ENCODE measurements at places on chromosomes 6 and 20.

DNA sequence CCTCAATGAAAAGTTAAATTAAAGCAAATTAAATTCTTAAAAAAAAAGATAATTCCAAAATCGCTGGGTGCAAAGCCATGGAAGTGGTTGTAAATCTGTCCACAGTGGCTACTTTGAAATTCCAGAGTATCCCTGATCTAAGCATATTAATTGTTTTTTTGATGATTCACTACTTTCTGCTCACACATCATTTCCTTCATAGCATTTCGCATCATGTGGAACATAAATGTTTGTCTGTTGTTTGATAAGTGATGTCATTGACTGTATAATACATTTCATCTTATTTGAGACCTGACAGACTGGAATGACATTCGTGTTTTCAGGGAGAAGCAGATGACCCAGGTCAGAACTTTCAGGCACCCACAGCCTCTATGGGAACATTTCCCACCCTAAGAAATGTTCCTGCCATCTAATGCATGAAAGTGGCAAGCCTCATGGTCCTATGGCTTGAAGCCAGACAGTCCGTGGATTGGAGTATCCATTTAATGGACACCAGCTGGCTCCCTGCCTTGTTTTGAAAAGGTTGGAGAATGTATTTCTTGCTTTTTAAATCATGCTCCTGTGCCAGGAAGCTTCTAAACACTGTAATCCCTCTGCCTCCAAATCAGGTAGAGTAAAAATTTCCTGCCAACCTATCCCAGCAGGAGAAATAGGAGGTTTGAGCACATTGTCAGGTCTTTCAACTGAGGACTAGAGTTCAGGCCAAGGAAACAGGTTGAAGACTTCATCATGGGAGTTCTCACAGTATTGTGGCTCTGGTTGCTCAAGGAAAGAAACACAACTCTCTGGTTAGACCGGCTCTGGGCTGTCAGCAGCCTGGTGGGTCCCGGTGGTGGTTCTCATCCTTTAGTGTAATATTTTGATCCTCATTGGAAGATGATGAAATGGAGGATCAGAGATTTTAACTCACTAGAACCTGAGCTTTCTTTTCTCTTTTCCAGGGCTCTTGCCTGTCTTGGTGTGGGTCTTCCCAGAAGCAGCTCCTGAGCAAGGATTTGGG, 157.9 kb downstream of the SLC24A3 start:
- DNase-seq = no peak

DNA sequence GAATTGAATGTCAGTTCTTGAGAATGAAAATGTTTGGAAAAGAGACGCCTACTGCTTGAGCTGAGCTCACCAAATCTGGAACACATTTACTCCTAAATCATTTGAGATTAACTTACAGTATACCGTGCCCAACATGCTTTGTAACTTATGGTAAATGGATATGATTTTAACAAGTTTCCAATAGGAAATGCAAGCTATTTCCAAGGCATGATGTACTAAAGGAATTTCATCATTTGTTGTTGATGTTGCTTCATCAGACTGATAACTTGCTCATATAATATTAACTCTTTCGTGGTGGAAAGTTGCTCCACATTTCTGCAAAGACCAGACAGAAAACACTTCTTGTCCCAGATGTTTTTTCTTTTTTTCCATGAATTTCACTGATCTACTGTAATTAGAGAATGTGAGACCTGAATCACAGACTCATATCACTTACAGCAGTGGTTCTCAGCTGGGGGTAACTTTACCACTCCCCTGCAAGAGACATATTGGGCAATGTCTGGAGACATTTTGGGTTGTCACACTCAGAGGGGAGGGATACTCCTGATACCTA, 116.6 kb upstream of the TRAF3IP2 start:
- DNase-seq = peak; percentile 24

DNA sequence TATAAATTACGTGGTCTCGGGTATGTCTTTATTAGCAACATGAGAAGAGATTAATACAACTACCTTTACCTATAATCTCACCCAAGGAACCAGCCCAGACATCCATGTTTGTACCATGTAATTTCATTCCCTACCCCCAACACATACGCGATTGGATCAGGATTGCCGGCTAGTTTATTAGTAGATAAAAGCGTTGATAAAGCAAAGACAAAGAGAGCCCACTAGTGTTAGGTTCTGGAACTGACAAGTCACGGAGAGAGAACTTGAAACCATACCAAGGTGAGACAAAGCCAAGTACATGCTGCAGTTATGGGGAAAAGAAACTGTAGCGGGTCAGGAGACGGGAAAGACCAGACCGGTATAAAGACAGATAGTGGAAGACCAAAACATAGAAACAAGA, 37.4 kb upstream of the FAM135A start:
- peak; percentile 16 for DNase-seq

GRCh38 chr20:32780749-32781655, 18.8 kb downstream of the DNMT3B start:
- no peak for DNase-seq

GRCh38 chr6:166153966-166154365, 13.7 kb downstream of the TBXT start:
- DNase-seq = no peak

DNA sequence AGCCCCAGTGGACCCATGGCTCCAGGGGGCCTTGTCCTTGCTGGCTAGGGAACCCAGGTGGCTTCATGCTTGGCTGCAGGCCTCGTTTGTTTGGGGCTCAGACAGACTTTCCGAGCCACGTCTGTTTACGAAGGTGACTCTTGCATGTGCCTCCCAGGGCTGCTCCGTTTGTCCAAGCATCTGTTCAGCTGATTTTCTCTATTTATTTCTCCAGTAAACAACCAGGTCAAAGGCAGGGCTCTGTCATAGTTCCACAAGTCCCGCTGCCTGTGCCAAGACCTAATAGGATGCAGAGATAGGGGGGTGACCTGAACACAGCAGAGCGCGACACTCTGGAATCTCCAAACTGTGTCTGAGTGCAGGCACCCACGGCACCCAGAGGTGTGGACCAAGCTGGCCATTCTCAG, 12.8 kb upstream of the SPO11 start:
- DNase-seq = no peak

DNA sequence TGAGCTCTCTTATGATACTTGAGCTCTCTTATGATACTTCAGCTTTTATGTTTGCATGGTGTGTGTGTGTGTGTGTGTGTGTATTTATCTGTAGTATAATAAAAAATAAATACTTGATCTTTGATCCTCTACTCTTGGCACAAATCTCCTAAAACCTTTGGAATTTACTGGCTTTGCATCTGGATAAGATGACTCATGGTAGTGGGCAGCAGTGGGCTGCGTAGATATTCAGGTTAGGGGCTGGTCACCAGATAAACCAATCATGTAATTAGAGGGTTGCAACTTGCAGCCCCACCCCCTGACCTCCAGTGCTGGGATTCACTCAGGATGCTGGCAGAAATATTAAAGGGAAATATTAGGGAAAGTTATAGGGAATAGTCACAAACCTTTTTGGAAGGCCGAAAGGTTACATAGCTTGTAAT, 151.9 kb upstream of the COL21A1 start:
- no peak for DNase-seq

DNA sequence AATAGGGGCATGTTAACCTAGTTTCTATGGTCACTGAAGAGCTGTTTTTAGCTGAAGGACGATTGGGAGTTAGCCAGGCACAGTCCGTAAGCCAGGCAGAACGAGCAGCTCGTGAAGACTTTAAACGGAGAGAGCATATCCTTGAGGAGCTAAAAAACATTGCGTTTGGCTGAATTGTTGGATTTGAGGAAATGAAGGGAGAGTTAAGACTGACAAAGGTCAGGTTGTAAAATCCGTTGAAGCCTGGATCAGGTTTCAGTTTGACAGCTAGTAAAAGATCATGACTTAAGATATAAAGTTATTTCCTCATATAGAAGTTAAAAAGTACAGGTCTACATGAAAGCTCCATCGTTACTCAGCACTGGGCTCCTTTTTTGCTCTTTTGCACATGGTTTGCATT, 2.8 kb downstream of the DBNDD2 start:
- DNase-seq = no peak

- DNase-seq = peak; percentile 61
Observed at GRCh38 chr6:79646006-79646405, 14.9 kb downstream of the SH3BGRL2 start.

DNA sequence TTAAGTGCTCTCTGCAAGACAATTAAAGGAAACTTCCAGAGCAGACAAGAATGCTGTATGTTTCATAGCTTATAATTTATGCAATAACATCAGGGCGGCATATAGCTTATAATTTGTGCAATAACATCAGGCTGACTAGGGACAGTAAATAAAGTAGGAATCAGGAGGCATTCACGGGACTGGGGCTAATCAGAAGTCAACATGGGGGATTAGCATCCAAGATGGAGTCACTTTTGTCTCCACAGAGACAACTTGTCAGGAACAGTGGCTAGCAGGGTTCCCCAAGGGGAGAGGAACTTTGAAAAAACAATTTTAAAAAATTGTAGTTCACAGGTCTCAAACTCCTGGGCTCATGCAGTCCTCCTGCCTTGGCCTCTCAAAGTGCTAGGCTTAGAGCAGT, 3.3 kb upstream of the ZNF341 start:
- no peak for DNase-seq

- no peak for DNase-seq
Observed at GRCh38 chr6:77337392-77337791, 125.9 kb downstream of the HTR1B start.

DNA sequence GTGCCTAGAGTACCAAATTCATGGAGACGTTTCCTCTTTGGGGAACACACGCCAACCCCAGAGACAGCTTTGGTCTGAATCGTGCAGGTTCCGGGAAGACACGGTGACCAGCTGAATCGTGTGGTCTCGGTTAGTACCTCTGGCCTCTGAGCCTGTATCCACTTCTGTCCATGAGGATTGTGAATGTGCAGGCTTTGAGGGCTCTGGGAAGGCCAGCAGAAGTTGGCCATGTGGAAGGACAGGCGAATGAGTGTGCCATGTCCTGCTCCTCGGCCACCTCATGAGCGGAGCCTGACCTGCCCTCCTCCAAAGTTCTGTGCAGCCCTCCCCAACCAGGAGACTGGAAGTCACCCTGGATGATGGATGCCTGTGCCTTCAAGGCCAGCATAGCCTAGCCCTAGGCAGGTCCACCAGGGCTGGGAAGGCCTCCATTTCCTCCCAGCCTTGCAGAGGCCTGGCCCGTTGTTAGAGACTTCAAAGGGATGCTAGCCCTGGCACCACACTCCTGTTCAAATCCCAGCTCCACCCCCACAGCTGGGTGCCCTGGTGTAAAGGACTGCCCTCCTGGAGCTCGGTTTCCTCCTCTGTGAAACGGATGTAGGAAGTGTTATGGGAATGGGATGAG, 1.7 kb upstream of the TMEM74B start:
- no peak for DNase-seq

GRCh38 chr6:141264101-141264500, 868.6 kb upstream of the GJE1 start:
- DNase-seq = no peak

DNA sequence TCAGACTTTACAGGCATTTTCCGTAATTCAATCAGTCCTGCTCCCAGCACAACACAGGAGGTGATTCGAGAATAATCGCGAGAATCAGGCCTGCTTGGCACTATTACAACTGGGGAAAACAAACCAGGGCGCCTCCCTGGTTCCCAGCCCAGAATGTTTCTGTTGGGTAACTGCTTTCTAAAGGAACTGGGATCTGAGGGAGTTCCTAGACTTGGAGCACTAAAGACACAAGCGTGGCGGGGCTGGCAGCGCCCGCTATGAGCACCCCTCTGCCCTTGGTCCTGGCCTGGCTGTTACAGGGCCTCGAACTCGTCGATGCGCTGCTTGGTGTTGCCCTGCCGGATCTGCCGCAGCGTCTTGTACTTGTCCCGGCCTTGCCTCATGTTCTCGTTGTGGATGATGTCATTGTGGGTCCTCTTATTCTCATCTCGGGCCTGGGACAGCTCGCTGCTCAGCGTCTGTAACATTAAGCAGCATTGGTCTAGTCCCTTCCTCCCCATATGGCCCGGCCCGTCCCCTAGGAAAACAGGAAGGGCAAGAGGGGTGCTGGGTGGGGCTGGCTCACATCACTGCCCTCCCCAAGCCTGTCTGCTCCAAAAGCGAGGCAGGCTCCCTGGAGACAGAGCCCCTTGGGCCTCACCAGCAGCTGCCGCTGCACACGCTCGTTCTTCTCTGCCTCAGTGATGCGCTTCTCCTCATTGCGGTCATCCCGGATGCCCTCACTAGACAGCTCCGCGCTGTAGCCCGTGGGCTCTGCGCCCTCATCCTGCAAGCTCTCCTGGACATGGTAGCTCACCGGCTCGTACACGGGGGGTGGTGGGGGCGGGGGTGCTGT, 52.3 kb downstream of the EZR start:
- no peak for DNase-seq

DNA sequence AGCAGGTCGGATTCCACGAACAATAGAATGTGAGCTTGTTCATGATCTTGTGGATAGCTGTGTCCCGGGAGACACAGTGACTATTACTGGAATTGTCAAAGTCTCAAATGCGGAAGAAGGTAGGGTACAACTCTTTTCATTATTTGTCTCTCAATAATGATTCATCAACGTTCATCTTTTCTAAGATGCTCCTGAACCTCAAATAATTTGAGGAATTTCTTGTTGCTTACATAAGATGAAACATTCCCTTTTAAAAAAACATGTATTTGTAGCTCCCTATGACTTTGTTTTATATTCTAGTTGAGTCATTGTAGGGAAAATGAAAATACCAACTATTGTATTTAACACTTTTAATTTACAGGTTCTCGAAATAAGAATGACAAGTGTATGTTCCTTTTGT, 17.0 kb downstream of the MCM8 start:
- no peak for DNase-seq

DNA sequence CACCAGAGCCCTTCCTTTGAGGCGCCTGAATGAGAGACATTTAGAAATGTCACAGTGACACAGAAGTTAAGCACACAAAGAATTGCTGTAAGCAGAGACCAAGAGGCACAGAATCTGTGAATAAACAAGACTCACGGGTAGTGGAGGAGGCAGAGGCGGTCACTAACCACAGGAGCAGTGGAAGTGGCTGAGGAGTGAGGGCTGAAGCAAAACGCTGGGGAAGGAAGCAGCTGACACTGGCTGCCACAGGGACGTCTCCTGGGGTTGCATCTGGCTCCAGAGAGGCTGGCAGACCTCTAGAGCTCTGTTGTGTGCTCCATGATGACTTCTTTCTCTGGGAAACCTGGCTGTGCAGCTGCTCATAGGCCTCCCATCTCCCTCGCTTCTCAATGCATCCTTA, 65.0 kb upstream of the SLC2A12 start:
- peak; percentile 68 for DNase-seq

DNA sequence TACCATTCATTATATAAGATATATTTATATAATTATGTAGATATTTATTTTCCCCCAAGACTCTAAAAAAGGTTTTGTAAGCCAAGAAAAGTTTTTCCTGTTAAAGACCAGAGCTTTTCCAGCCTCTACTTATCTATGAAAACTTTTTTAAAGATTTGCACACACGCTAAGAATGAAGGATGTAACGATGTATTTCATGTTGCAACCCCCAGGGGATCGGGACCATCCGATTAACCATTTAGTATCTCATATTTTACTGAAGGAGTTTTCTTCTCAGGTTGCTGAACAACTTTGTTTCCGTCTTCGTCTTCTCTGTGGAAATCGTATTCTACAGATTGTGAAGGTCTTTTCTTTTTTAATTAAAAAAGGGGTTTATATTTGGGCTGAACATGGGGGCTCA, 70.0 kb upstream of the SASH1 start:
- no peak for DNase-seq

- no peak for DNase-seq
Observed at GRCh38 chr20:60395991-60396390, 437.8 kb downstream of the CDH26 start.

- no peak for DNase-seq
Observed at GRCh38 chr6:2194643-2195042, 50.8 kb downstream of the GMDS start.

GRCh38 chr20:16434062-16434664, 139.1 kb downstream of the KIF16B start:
- DNase-seq = peak; percentile 65
